Stromal cell of bone marrow (primary cell): ENCODE measurements at places on chromosomes 1 and 21.

GRCh38 chr1:43936431-43937151 lies 3.0 kb downstream of the ARTN start:
- no peak for DNase-seq

- DNase-seq, result no peak
Measured at GRCh38 chr1:21821385-21822019, 9.4 kb downstream of the LDLRAD2 start.

DNA sequence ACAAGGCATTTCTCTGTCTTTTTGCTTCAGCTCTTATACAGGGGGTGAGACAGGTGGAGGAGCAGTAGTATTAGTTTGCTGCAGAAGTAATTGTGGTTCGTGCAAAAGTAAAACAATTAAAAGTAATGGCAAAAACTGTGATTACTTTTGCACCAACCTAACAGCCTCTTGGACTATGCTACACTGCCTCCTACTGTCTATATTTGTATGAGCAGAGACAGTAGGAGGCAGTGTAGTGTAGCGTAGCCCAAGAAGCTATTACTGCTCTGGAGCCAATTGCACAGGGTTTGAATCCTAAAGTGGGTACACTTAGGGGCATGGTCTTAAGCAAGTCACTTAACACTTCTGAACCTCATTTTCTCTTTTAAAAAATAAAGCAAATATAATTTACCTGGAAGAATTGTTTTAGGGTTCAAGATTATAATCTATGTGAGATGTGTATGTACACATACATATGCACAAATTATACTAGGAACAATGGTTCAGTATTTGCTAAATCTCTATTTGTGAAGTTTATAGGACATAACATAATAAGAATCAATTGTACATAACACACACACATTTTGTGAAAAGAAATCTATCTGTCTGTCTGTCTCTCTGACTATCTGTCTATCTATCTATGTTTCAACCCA lies 103.8 kb downstream of the BRINP3 start:
- DNase-seq, result no peak

DNA sequence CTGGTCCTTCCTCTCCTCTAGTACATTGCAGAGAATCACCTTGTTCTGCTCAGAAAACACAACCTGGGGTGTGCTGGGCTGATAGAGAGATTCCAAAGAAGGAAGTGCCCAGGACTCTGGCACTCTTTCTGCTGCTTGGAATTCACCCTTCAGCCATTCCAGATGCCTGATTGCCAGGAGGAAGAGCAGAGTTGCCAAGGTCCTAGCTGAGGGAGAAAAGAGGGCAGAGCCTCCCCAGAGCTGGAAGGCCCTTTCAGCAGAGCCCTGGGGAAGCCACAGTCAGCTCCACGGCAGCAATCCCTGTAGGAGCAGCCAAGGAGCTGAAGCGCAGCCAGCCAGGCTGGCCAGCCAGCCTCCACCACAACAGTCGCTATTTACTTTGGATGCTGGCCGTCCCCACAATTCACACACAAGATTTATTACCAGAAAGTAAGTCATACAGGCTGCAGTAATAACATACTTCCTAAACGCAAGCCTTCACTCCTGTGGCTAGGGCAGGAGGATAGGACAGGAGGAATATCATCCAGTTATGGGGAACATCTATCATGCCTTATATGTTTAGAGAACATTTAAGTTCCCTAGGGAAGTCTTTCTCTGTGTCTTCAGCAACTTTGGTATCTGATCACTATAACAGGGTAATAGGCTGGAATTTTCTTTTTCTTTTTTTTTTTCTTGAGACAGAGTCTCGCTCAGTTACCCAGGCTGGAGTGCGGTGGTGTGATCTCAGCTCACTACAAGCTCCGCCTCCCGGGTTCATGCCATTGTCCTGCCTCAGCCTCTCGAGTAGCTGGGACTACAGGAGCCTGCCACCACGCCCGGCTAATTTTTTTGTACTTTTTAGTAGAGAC lies 36.6 kb upstream of the SLC44A3 start:
- peak; percentile 91 for DNase-seq

DNA sequence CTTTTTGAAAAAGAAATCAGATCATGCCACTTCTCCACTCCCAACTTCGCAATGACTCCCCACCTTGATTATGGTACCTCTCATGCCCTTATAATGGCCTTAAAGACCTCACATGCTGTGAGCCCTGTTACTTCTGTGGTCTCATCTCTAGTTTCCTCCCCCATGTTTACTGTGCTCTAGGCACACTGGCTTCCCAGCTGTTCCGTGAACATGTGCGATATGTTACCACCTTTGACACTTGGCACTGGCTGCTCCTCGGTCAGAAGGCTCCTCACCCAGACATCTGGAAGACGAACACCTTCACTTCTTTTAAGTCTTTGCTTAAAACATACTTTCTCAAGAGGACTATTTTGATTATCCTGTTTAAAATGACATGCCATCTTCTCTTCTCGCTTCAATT lies 14.3 kb upstream of the NTMT2 start:
- no peak for DNase-seq

- no peak for DNase-seq
Measured at GRCh38 chr1:87030740-87031690, 116.6 kb downstream of the HS2ST1 start.

DNA sequence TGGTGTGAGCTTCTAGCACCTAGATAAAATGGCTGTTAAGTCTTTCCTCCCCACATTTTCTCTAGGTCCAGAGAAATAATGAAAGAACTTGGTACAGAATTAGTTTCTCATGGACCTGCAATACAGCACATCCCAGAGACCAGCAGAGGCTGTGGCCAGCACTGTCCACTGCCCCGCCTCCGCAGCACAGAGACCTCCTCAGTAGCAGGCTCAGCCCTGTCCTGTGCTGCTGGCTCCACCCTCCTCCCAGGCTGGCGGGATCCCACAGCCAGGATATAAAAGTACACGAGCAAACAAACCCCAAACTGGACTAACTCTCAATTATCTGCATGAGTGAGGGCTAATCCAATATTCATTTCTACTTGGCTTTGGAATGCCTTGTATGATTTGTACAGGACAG lies 401.5 kb downstream of the RPS6KC1 start:
- no peak for DNase-seq

- no peak for DNase-seq
Measured at GRCh38 chr1:118896416-118896815, 91.7 kb downstream of the TBX15 start.

- DNase-seq, result no peak
Measured at GRCh38 chr1:145962157-145963102, 1.9 kb downstream of the ANKRD34A start.

GRCh38 chr21:29084372-29084771 lies 10.9 kb upstream of the CCT8 start:
- no peak for DNase-seq

DNA sequence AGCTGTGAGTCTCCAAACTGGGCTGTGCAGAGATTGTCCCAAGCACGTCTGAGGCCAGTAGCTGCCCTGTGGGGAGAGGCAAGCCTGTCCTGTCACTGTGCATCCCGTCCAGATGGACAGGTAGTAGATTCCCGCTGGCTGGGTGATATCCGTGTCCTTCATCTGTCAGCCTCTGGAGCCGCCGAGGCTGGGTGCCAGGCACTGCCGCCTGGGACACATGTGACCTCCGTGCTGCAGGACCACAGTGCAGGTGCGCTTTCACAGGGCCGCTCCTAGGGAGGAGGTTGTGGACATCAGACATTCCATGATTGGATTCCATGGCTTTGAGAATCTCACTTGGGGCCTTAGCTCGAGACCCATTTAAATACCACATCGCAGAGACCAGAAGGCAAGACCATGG lies 4.7 kb downstream of the PDXK start:
- no peak for DNase-seq

GRCh38 chr1:220203816-220204215 lies 68.4 kb downstream of the RAB3GAP2 start:
- DNase-seq, result no peak

DNA sequence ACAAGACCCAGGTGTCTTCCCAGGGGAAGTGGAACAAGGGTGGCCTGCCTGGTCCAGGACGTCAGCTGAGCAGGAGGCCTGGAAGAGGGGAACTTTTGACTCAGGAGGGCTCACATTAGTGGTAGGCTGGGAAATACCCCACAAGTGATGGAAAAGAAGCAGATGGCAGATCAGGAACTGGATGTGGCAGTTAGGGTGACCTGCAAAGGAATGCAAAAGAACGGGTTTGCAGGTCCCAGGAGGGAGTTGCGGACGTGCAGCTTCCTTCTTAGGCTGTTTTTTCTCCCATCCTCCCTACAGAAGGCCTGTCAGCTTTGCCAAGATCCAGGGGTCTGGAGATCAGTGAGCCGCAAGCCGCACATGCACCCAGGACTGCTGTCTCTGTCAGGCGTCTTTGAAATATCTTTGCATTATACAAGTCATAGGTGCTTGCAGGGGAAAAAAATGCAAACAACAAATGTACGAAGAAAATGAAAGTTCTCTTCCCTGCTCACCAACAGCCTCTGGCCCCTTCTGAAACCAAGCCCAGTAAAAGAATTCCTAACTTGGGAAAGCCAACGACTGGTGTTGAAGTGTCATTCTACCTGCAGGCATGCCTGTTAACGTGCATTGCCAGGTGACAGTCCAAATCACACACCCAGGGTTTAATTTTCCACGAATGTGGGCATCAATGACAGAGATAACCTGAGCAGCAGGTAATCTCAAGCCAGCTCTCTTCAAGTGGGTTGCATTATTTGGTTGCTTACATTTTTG lies 34.4 kb downstream of the NENF start:
- no peak for DNase-seq

- DNase-seq, result no peak
Measured at GRCh38 chr1:209430821-209431259, 152.7 kb upstream of the CAMK1G start.

- DNase-seq, result no peak
Measured at GRCh38 chr1:56578138-56578962, 1.0 kb downstream of the PLPP3 start.

DNA sequence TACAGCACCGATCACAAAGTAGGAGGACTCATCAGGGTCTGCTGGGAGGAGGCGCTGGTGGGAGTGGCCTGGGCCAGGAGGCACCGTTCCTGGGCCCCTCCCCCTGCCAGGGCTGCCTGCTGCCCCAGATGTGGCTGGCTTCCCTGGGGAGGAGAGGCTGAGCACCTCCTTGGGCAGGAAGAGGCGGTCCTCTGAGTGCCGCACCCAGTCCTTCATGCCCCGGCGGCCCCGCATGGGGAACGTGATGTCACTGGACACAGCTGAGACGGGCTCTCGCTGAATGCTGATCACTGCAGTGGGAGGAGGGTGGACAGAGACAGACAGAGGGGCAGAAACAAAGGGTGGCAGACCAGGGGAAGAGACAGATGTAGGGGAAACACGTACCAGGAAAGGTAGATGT lies 24.8 kb downstream of the ADGRB2 start:
- no peak for DNase-seq

- no peak for DNase-seq
Measured at GRCh38 chr1:32900371-32900955, 726 bp downstream of the TMEM54 start.

DNA sequence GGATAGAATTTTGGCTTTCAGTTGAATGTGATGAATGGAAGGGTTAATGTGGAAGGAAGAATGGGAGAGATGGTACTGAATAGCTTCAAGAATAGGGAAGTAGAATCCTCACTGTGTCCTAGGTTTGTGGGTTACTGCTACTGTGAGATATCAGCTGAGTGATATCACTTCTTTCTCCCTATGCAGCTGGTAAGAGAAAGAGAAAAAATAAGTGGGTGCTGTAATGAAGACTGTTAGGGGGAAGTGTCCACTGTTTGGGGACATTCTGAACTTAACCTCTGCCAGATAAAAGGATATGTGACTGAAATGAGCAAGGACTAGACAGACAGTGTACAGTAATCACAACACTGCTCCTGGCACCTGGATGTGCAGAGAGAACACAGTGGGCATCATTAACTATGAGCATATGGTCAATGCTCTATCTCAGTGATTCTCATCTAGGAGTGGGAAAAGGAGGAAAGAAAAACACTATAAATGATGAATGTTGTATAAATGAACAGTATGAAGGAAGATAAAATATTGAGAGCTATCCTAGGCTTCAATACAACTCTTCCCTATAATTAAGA lies 25.6 kb upstream of the MOB3C start:
- DNase-seq, result no peak

GRCh38 chr1:178494569-178494971 lies 2.2 kb downstream of the CLEC20A start:
- no peak for DNase-seq

- no peak for DNase-seq
Measured at GRCh38 chr1:21827141-21827679, 15.1 kb downstream of the LDLRAD2 start.

GRCh38 chr1:185650602-185651230 lies 83.5 kb upstream of the HMCN1 start:
- no peak for DNase-seq

DNA sequence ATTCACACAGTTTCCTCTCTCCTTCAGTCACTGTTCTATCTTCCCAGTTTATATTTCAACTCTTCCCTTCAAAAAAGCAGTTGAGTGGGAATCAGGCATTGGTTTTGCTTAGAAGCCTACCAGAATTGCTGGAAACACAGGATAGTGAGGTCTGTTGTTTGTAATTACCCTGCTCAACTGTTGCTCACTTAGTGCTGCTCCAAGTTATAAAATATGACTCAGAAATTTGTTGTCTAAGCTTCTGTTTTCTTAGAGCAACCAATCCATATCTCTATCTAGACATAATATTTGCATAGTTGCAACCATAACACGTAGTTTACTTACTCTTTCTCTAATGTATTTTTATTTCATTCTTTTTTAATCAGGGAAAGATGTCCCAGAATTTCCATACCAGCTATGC lies 87.9 kb downstream of the MACF1 start:
- DNase-seq, result no peak

DNA sequence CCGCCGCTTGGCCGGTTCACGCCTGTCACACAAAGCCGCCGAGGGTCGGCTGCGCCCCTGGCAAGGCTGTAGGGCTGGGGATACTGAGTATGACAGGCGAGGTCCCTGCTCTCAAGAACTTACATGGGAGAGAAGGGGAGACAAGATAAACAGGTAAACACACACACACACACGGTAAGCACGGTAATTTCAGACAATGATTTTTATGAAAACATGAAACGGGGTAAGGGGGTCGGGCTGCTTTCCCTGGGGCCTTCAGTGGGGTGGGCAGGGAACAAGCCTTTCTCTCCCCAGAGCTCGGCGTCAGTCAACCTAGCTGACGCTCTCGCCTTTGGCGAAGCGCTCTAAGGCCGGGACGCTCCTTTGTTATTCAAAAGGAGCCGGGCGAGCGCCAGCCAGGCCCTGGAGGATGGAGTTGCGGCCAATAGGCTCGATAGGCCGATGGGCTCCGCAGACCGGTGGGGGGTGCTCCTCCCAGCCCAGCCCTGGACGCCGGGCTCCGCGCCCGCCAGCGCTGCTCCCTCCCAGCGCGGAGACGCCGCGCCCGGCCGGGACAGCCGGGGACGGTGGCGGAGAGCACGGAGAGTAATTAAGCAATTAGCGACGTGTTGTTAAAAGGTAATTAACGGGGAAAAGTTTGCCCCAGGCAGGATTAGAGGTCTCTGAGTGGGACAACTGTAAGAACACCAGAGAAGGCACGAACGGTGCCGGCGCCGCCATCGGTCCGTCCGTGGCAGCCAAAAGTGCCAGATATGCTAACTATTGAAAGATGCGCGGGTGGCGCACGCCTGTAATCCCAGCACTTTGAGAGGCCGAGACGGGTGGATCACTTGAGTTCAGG lies 950 bp upstream of the INKA2 start:
- no peak for DNase-seq
